ENCODE measurements at places on chromosomes 13 and 19. TPM values are rescaled to one million over a fixed set of nuclear protein-coding genes. Genes with fewer than 3 reads are reported as not detected.

- no peaks in the 10 kb centered on the region for H3K27me3 ChIP-seq
- H3K36me3 ChIP-seq: peaks cover 6% of the 10 kb centered on the region
- DNase-seq: no peak
- no peaks in the 10 kb centered on the region for H3K4me1 ChIP-seq
- H3K4me3 ChIP-seq: no peak overlapping the region
- no peak overlapping the region for H3K27ac ChIP-seq
Measured at GRCh38 chr13:108313382-108313781, 43.9 kb downstream of the TNFSF13B start.

DNA sequence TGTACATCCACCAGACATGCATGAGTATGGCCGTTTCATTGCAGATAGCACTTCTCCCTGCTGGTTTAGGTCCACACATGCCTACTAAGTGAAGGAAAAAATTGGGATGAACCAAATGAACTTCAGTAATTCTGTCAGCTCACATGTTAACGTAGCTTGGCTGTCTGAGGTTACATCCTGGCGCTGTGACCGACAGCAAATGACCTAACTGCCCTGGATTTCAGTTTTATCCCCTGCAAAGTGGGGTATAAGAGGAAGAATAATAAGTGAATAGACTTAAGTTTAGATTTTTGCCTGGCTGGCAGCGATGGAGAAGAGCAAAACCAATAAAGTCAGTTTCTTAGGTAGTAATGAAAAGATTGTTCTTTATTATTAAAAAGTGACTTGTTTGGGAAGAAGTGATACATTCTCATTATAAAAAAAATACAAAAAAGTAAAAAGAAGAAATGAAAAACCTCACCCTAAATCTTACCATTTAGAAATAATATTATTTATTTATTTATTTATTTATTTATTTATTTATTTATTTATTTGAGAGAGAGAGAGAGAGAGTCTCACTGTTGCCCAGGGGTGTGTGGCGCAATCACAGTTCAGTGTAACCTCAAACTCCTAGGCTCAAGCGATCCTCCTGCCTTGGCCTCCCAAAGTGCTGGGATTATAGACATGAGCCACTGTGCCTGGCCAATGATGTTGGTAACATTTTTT lies 4.2 kb upstream of the RNF113B start:
- H3K4me3 ChIP-seq: no peak overlapping the region
- no peak overlapping the region for H3K27ac ChIP-seq
- no peaks in the 10 kb centered on the region for H3K4me1 ChIP-seq
- no peaks in the 10 kb centered on the region for H3K36me3 ChIP-seq
- DNase-seq: no peak

GRCh38 chr19:5823579-5824281 lies 15.8 kb downstream of the FUT6 start:
- DNase-seq: no peak
- peaks cover 4% of the 10 kb centered on the region for H3K4me1 ChIP-seq
- H3K27ac ChIP-seq: no peak overlapping the region
- H3K4me3 ChIP-seq: no peak overlapping the region

DNA sequence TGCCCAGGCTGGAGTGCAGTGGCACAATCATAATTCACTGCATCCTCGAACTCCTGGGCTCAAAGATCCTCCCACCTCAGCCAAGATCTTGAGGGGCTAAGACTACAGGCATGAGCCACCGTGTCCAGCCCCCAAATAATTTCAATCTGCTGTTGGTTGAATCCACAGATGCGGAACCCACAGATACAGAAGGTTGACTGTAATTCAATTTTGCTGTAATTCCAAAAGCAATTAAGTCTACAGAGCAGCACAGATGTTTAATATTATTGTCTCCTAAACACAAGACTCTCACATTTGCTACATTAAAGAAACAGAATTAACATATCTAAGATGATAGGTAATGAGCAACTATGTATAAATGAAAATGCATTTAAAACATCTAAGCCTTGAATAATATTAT lies 75.6 kb downstream of the MIPEP start:
- H3K4me3 ChIP-seq: no peak overlapping the region
- H3K4me1 ChIP-seq: peaks cover 3% of the 10 kb centered on the region
- H3K36me3 ChIP-seq: peaks cover 3% of the 10 kb centered on the region
- no peak overlapping the region for H3K27ac ChIP-seq
- H3K27me3 ChIP-seq: no peaks in the 10 kb centered on the region

GRCh38 chr19:57363688-57364181 lies 384 bp downstream of the TRAPPC2B start:
- H3K36me3 ChIP-seq: peaks cover 43% of the 10 kb centered on the region
- no peaks in the 10 kb centered on the region for H3K27me3 ChIP-seq
- H3K4me3 ChIP-seq: peak overlapping the region; percentile 86
- peak overlapping the region; percentile 94 for H3K27ac ChIP-seq
- peaks cover 13% of the 10 kb centered on the region for H3K4me1 ChIP-seq

DNA sequence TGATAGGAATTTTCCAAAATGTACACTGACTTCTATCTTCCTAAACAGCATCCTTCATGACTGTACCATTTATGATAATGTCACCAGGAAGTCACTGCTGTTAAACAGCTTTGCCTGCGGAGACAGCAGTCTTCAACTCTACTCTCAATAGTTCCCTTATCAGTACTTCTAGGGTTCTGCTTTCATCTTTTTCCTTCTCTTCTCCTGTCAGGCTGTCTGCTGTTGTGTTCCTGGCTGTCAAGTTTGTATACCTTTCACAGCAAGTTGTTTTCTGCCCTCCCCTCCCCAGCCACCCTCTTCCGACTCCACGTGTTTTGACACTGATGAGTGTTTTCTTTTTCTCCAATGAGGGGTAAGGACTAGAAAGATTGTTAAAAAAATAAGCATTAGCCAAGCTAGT lies 2.2 kb downstream of the UPF3A start:
- H3K4me1 ChIP-seq: peaks cover 49% of the 10 kb centered on the region
- peak overlapping the region; percentile 18 for H3K4me3 ChIP-seq
- H3K27ac ChIP-seq: no peak overlapping the region
- peaks cover 41% of the 10 kb centered on the region for H3K36me3 ChIP-seq
- no peak for DNase-seq

- H3K27ac ChIP-seq: peak overlapping the region; percentile 92
- H3K4me3 ChIP-seq: peak overlapping the region; percentile 29
- peaks cover 89% of the 10 kb centered on the region for H3K4me1 ChIP-seq
- DNase-seq: peak; percentile 44
- peaks cover 15% of the 10 kb centered on the region for H3K36me3 ChIP-seq
Measured at GRCh38 chr13:41492432-41493260, 35.3 kb downstream of the RGCC start.

- H3K27me3 ChIP-seq: peaks cover 20% of the 10 kb centered on the region
- no peaks in the 10 kb centered on the region for H3K36me3 ChIP-seq
- H3K27ac ChIP-seq: no peak overlapping the region
- no peak overlapping the region for H3K4me3 ChIP-seq
Measured at GRCh38 chr19:33998302-33998701, 174.0 kb upstream of the LSM14A start.

DNA sequence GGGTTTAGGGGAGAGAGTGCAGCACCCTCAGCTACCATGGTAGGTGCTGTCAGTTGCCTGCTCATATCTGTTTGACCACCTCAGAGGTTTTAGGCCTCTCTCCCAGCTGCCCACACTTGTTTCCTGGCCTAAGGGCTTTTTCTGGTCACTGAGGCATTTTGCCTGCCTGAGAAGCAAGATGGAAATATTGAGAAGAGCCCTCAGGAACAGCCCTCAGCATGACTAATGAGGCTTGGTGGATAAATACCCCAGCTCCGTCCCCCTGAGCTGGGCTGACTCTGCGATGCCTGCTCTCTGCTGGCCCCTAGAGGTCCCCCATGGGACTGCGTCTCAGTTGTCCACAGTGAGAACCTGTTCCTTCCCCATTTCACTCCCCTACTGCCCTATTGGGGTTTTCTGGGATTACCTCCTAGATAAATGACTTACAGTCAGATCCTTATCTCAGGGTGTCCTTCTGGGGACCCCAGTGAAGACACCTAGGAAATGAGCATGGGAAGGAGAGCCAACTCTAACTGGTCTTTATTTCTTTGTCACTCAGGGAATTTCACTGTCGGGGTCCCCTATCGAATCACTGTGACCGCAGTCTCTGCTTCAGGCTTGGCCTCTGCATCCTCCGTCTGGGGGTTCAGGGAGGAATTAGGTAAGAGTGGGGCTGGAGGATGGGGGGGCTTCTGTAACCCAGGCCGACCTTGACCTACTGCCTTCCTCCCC lies 13.3 kb downstream of the PALM3 start:
- no peak overlapping the region for H3K4me3 ChIP-seq
- peak; percentile 87 for DNase-seq
- peaks cover 53% of the 10 kb centered on the region for H3K36me3 ChIP-seq
- H3K27me3 ChIP-seq: no peaks in the 10 kb centered on the region

- no peaks in the 10 kb centered on the region for H3K36me3 ChIP-seq
- no peak overlapping the region for H3K4me3 ChIP-seq
- H3K4me1 ChIP-seq: peaks cover 18% of the 10 kb centered on the region
- no peak overlapping the region for H3K27ac ChIP-seq
Measured at GRCh38 chr13:44088991-44089413, 209.3 kb downstream of the LACC1 start.

DNA sequence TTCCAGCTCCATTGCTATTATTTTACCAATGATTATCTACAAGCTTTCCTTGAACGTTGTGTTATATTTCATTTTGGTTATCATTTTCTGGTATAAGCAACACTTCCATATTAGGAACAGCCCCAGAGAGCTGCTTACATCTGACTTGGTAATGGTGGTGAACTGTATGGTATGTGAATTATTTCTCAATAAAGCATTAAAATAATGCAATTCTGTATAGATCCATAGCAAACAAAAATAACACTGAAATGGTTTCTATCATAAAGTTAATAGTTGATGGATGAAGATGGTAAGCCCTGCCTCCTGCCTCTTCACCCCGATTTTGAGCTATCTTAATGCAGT lies 27.5 kb downstream of the GGACT start:
- H3K4me1 ChIP-seq: no peaks in the 10 kb centered on the region
- no peak for DNase-seq
- H3K27ac ChIP-seq: no peak overlapping the region
- H3K27me3 ChIP-seq: no peaks in the 10 kb centered on the region
- peaks cover 2% of the 10 kb centered on the region for H3K36me3 ChIP-seq

DNA sequence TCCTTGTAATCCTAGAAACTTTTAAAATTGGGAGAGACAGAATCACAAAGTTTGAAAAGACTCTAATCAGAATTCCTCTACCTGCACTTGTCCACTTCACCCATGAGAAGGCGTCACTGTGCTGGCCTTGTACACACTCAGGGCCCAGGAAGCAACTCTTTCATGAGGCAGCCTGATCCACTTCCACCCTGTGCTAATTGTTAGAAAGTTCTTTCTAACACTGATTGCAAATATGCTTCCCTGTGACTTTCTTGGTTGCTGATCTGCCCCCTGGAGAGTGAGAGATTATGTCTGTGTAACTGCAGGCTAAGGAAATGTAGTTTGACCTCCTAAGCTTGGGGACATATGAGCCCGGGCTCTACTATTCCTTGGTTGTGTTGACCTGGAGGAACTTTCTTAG lies 494.6 kb downstream of the MYO16 start:
- no peak for DNase-seq
- no peaks in the 10 kb centered on the region for H3K36me3 ChIP-seq
- no peaks in the 10 kb centered on the region for H3K4me1 ChIP-seq
- H3K4me3 ChIP-seq: no peak overlapping the region
- no peak overlapping the region for H3K27ac ChIP-seq

DNA sequence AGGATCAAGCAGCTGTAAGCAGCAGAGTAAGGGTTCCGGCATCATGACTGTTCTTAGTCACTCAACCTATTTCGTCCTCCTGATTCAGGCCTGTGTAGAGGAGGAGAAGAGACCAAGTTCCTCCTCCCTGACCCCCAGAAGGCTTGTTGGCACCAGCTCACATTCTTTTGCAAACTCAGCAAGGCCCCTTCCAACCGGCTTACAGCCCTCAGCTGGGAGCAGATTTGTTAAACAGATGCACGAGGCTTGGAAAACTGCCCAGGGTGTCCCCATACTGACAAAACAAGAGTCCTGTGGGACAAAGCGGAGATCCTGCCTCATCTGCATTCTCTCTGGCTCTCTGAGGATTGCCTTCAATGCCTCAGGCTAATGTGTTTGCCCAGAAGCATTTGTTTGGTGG lies 113.2 kb upstream of the SOX21 start:
- DNase-seq: no peak
- H3K4me1 ChIP-seq: no peaks in the 10 kb centered on the region
- H3K4me3 ChIP-seq: no peak overlapping the region
- H3K27ac ChIP-seq: no peak overlapping the region
- peaks cover 4% of the 10 kb centered on the region for H3K27me3 ChIP-seq

DNA sequence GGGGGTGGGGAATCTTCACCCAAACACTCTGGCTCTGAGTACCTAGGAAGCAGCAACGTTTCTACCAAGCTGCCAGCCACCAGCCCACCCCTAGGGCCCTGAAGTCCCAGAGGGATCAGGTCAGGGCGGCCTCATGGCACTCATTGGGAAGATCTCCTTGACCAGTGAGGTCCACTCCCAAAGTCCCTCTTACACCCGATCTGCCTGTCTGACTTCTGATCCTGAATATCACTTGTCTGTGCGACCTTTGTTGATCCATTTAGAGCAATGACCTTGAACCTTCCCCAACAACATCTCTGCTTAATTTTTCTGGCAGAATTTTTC lies 2.1 kb upstream of the GNA15 start:
- DNase-seq: no peak
- peaks cover 40% of the 10 kb centered on the region for H3K4me1 ChIP-seq
- H3K27ac ChIP-seq: peak overlapping the region; percentile 83
- peak overlapping the region; percentile 9 for H3K4me3 ChIP-seq
- H3K27me3 ChIP-seq: peaks cover 3% of the 10 kb centered on the region
- H3K36me3 ChIP-seq: peaks cover 11% of the 10 kb centered on the region

DNA sequence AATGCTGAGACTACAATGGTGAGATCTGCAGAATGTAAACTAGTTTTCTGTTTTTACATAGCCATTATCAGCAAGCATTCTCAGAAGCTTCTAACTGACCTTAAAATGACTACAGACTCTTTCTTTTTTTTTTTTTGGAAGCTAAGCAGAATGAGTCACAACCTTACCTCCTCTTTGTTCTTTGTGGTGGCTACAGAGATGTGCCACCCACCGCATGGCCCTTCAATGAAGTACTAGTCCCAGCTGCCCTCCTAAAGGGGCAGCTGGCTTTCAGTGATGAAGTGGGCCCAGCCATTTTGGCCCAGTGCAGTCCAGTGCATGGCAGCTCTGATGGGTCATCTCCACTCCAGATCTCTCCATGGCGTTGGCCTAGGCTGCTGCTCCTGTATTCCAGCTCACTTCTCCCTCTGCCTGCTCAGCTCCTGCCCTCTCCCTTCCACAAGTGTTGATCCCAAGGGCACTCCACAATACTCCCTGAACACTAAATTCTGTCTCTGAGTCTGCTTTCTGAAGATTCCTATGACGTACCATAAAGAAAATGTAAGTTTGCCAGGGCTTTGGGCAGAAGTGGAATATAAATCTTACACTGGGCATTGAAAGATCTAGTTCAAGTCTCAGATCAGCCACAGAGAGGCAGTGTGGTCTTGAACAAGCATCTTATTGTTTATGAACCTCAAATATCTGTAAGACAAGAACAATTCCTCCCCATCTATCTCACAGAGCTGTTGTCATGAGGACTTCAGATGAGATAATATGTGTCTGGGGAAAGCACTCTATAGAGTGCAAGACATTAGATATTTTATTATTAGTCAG lies 85.6 kb downstream of the RXFP2 start:
- no peak overlapping the region for H3K27ac ChIP-seq
- no peaks in the 10 kb centered on the region for H3K27me3 ChIP-seq
- no peaks in the 10 kb centered on the region for H3K36me3 ChIP-seq
- H3K4me3 ChIP-seq: no peak overlapping the region
- DNase-seq: no peak

ZNF433 gene
- 1.5 TPM for total RNA-seq

SPRYD7 gene
- total RNA-seq: 4.8 TPM

C19orf85 gene
- not detected for total RNA-seq

LPAR2 gene
- total RNA-seq: 33.2 TPM

CCDC122 gene
- 3.1 TPM for total RNA-seq

PSG1 gene
- total RNA-seq: not detected

TMPRSS9 gene
- not detected for total RNA-seq
